ENCODE measurements at places on chromosomes 11 and 22.

DNA sequence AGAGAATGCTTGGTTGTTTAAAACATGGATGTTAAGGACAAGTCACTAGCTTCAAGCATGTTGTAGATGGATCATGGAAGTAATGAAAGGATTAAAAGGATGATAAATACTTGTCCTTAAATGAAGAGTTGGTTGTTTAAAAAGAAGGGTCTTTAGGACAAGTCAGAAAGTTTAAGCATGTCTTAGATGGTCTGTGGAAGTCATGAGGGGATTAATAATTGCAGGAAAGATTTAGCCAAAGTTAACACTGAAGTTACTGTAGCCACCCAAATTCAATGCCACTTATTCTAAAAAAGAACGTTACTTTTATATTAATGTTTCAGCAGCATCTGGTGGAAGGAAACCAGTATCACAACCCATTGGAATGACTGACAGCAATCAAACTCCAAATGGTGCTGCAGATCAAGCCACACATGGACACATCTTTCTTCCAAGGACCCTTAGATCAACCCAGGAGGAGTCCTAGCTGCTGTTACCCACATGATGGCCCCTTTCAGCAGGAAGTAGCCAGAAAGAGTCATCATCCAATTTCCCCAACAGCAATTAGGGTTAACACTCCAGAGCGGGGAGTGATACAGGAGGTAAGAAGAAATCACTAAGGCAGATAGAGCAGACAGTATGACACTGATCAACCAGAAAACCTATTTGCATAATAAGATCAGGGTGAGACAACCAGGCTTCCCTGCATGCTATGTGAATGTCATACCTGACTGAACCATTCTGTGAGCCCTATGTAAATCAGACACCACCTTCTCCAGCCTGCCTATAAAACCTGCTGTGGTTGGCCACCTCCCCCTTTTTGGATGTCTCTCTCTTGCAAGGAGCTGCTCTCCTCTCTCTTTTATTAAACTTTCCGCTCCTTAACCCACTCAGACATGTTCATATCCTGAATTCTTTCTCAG is 88.4 kb upstream of the GNAZ start:
- DNase-seq: no peak

GRCh38 chr22:39645532-39645931 is 75.0 kb downstream of the CACNA1I start:
- no peak for DNase-seq

DNA sequence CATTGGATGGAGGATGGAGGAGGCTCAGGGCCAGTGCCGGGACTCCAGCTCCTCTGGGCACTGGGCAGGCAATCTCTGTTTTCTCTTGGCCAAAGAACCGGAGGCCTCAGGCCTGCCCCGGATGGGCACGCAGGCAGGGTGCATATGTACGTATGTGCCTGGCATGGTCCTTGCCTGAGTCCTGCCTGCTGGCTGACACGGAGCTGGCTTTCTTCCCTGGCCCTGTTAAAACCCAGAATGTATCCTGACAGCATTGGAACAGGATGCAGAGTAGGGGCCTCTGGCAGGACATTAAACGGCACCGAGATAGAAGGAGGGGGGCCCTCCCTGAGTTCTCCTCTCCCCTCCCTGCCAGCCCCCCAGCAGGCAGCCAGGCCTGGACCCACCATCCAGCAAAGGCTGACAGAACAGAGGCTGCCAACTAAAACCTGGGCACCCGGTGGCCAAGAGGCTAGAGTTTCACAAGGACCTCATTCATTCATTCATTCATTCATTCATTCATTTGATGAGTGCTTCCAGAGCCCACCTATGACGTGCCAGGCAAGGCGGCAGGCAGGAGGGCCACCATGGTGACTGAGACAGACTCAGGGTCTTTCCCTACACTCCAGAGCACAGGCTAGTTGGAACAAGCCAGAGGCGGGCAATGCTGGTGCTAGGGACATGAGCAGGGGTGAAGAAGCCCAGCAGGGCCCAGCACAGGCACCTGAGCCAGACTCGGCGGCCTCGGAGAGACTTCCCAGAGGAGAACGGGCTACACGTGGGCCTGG is 28.8 kb downstream of the FLRT1 start:
- no peak for DNase-seq

DNA sequence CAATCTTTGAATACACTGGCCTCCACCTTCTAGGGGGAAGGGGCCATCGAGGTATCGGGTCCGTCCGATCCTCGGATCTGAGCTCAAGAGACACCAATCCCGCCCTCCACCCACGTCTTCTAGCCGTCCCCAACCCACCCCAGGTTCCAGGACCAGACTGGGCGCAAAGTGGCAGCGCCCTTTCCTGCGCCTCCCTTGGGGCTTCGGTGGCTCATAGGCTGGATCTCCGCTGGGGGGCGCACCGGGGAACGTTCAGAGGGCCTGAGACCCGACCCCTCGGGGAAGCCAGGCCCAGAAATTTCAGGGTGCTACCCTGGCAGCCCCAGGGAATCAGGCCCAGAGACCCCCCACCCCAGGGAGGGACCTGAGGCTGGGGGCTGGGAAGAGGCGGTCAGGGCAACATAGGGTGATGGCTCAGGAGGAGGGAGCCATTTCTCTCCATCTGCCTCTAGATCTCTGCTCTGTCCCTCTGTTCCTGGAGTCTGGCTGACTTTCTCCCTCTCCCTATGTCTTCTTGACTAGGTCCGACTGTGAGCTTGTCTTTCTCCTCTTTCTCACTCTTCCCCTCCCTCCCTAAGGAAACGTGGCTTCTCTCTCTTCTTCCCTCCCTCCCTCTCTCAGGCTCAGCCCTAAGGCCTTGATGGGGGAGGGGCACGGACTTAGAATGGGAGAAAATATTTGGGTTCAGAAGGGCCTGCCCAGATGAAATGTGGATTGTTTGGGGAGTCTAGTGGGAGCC is 1.1 kb downstream of the CREB3L1 start:
- DNase-seq: peak; percentile 34

- no peak for DNase-seq
Measured at GRCh38 chr11:8927233-8927632, 5.5 kb downstream of the C11orf16 start.
